ENCODE measurements at places on chromosomes 2 and 18.

DNA sequence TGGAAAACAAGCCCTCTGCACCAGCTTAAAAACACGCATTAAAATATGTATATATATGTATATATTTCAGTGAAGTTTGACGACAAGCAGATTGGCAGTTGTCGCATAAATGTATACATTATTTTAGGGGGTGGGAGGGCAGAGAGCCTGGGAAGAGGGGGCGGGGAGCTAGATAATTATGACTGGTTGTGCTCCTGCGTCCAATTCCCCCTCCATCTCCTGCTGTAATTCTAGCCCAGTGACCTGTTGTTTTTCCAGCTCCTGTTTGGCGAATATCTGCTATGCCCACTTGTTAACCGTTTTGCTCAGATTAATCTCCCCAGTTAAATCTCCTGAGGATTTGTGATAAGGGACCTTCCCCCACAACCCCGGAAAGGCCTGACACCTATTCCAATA is 656 bp downstream of the UNC80 start:
- no peak for DNase-seq

DNA sequence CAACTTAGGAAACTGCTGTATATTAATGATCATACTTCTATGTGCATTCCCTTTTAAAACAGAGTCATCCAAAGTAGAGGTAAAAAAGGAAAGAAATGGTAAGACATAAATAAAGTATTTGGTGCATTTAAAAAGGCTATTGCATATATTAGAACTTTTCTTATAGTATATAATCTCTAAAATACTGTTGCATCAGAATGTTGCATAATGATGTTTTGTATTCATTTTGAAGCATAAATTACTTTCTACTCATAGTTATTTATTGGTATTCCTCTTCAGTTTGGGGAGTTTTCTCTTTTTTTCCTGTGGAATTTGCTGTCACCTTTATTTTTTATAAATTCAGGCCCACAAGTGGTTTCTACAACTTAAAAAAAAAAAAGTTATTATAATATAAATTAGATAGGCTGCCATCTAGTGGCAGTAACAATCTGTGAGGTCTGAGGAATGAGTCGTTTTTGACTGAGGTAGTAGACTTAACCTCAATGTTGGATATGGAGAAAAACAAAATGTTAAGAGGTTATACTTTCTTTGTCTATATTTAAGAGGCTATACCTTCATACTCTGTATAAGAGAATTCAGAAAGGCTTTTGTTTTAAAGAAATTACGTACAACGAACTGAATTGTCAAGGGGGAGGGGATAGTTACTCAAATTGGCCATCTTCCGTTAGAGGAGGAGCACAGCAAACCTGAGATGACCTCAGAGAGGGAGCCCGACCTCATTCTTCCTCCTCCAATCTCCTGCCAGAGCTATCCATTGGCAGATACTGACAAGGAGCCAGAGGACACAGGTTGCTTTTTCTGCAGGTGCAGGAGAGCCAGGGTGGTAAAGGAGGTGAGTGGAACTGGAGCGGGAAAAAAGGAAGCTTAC is 23.8 kb downstream of the ANKAR start:
- DNase-seq, result no peak

DNA sequence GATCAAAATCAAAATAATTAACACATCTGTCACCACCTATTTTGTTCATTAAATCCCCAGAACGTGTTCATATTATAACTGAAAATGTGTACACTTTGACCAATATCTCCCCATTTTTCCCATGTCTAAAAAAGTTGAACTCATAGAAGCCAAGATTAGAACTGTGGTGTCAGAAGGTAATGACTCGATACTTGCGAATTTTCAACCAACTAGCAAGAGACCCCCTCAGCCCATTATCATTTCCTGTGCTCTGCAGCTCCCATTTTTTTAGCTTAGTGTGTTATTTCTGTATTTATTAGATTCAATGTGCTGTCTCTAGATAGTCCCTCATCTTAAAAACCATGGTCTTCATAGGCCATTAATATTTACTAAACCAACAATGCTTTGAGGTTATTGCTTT is 248.7 kb upstream of the PIK3C3 start:
- no peak for DNase-seq

GRCh38 chr2:25109822-25110221 is 58.6 kb downstream of the POMC start:
- no peak for DNase-seq

GRCh38 chr2:207619764-207620203 is 5.4 kb downstream of the METTL21A start:
- no peak for DNase-seq

DNA sequence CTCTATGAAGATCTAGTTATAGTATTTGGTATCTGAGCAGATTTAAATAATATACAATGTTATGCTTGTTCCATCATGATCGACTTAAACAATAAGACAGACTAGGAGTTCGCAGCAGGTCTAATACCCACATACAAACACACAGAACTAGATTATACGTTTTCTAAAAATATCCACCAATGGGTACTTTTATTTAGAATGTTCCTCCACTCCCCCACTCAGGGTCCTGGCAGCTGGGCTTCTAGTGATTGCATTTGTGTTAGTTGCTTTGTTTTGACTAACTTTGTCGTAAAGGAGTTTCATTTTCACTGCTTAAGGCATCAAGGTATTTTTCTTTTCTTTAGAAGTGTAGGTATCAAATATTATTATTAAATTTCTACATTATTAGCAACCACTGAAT is 91.4 kb downstream of the RPRM start:
- DNase-seq, result no peak

DNA sequence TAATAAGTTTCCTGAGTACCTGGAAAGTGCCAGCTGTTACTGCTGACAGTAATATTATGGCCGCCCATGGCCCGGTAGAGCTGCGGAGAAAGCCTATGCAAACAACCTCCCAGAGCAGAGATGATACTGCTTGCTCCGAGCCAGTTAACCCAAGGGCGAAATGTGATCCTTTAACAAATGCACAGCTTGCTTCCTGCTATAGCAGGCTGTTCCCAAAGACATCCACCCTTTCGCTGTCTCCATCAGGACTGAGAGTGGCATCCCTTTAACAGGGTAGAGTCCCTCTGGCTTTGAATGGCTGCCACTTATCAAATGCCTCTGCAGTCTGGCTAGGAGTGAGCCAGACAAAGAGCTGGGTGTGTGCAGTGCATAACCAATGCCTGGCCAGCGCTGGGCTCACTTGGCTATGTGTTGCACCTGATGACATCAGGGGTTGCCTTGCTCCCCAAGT is 69.7 kb upstream of the DAPL1 start:
- DNase-seq, result no peak

GRCh38 chr18:65548316-65548715 is 202.5 kb upstream of the CDH7 start:
- no peak for DNase-seq

DNA sequence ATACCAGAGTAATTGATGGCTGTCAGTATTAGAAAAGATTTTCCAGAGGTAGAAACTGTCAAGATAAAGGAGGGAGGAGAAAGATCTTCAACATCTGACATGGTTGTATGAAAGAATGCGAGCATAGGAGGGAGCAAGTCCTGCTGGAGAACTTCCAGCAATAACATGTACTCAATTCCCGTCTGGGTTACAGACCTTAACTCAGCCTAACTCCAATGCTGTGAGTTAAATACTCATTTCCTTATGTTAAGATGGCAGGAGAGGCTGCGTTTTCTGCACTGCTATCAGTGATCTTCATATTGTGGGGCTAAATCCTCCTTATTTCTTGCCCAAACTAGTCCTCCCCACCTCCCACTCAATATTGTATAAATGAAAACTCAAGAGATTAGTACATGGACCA is 6.7 kb upstream of the CERS6 start:
- no peak for DNase-seq

GRCh38 chr18:22045221-22045918 is 124.0 kb upstream of the GATA6 start:
- no peak for DNase-seq

DNA sequence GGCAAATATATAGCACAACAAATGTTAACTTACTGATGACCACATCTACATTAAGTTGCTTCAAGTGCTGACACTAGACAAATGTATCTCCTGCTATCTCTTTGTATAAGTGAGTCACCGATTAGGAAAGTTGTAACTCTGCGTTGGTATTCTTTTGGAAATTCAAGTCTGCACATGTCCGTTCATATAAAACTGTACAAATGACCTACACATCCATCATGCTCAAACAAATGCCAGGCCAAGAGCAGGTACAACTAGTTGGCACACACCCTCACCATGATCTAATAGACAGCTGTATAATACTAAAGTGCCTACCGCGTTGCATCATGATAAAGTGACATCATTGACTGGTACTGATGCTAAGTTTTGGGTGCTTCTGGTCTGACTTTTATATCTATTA is 141.1 kb downstream of the RBMS1 start:
- no peak for DNase-seq

DNA sequence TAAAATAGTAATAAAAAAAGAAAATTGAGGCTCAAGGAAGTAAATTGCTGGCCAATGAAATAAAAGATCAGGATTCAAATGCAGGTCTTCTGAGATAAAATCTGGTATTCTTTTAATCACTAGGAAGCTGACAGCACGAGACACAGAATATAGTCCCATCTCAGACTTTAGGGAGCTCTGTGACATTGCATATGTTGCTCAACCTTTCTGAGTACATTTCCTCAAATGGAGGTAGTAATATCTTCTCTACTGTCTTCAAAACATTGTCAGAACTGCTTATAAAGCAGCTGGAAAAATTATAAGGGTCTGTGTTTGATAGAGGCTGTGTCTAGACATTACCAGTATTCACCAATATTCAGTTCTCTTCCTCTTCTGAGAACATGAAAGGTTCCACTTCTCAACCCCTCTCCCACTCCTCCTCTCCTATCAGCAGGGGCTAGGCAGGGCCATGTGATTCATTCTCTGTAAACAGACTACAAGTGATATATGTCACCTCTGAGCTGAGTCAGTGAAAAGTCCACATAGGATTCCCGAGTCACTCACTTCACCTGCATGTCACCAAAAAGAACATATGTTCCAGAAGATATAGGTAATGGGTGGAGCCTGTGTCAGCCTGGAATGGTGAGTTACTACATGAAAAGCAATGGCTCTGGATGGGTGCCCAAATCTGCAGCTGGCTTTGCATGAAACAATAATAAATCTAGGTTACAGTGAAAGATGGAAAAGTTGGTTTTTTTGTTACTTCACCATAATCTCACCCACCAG is 7.1 kb downstream of the KCNE4 start:
- no peak for DNase-seq

GRCh38 chr18:2898186-2898640 is 51.4 kb downstream of the EMILIN2 start:
- no peak for DNase-seq

GRCh38 chr2:144529841-144530240 is 9.9 kb upstream of the ZEB2 start:
- DNase-seq, result no peak

DNA sequence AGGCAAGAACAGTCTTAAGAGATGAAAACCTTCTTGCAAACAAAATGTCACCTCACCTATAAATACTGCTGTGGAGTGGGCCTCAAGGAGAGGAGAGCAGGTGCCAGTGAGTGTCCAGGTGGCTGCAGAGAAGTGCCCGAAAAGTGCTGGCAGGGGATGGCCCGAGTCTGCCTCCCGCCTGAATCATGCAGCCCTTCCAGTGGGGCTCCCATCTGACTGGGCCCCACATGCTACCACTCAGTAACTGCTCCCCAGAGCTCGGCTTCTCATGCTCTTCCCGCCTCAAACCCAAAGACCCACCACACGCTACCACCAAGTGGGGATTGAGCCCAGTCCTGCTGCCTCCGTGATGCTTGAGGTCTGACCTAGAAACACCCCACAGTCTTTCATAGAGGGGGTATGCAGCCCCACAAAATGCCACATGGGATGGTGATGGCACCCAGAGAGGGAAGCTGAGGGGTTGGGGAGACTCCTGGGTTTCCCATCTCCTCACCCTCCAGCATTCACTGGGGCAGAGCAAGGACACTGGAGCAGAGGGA is 7.4 kb downstream of the HS6ST1 start:
- no peak for DNase-seq

- DNase-seq, result no peak
These were observed 35.2 kb downstream of the SP140L start for GRCh38 chr2:230362030-230362691.

DNA sequence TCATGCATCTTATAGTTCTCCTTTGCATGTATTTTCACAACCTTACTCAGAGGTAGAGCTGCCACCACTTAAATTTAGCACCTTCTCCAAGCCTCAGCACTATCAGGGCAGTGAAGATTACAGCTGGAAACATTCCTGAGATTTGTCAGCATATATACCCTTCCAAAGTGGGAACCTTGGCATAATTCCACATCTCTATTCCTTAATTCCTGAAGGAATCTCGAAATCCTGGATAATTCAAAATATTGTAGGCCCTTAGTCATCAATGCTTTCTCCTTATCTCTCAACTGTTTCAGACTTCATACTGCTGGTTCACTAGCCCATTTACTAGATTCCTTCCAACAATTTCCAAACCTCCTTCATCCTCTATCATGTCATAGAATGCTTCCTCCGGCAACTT is 87.4 kb downstream of the ITSN2 start:
- no peak for DNase-seq

DNA sequence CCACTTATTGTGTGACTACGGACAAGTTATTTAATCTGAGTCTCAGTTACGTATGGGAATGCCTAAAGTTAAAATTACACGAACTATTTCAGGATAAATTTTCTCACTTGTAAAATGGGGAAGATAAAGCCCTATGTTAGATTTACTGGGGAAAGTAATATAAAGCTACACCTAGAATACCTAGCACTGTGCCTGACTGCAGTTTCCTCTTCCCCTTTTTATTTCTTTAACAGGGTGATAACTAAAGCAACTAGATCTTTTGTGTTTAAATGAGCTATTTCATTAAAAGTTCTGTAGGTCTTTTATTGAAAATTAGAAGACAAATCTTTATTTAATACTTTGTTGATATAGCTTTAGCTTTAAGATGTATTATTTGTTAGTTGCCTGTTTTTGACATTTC is 5.0 kb downstream of the B3GNT2 start:
- DNase-seq, result no peak

DNA sequence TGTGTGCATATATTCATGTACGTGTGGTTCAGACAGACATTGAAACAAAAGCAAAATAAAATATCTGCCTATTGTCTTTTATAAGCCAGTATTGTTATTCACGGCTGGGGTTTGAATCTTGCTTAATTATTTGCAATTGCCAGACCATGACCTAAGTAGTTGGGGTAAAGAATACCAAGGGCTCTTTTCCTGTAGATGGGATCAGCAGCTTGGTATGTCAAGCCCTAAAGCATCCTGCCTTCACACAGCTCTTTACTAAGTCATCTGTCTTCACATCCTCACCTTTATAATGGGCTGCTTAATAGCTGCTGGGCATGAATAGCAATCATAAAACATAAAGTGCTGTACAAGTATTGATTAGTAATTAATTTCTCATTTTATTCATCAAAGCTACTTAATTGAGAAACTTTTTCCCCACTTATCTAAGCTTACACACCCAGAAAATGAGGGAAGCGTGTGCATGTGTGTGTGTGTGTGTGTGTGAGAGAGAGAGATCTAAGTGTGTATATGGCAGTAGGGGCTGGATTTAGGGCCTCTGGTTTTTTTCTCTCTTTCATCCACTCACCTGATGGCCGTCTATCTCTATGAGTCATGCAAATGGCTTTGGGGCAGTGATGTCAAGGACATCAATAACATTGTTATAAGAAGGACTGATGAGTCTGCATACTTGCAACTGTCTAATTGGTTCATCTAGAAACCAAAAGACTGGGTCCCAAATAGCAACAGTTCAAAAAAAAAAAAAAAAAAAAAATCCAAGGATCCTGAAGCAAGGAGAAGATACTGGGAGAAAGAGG is 244.1 kb upstream of the TNP1 start:
- no peak for DNase-seq
